ENCODE measurements at places on chromosomes 13 and 19.

- peak; percentile 29 for DNase-seq
Measured at GRCh38 chr13:107144432-107144831, 576.5 kb upstream of the ARGLU1 start.

DNA sequence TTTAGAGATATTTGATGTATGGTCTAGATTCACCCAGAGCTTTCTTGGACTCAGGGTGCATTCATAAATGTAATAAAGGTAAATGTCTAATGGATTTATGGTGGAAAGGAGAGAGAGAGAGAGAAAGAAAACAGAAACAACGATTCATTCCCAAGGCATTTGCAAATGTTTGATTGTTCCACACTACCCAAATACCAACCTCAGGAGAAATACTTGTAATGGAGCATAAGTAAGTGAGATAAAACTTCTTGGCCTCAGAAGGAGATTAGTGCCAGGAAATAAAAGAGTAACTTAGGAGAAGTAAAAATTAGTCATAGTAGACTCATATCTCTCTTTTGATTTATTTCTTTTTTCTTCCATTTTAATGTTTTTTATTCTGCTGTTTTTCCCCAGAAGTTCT is 40.6 kb upstream of the DGKH start:
- DNase-seq: no peak

- DNase-seq: no peak
Measured at GRCh38 chr19:54938906-54939305, 8.4 kb downstream of the NLRP7 start.

DNA sequence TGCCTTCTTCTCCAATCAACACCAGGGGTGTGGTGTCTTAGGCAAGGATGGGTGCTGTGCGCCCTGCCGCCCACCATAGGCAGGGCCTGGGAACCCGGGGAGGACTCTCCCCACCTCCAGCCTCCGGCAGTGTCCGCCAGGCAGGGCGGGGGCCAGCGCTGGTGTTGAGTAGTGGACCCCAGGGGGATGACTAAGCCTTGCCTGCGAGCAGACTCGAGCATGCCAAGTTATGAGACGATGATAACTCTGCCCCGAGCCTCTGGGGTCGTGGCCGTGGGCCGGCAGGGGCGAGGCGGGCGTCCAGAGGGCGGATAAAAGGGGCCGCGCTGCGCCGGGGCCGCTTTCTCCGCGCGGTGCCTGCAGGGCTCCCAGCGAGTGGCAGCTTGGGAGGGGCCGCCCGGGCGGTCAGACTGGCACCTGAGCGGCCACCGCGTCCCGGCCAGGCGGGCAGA is at the start of gene MEDAG:
MEDAG (plus strand) TSS at position 340 of the 452 bp plus-strand sequence. CDS start 245 bp downstream, outside the sequence.
- DNase-seq: no peak

GRCh38 chr19:10718205-10719196 is 622 bp downstream of the DNM2 start:
- peak; percentile 83 for DNase-seq

- no peak for DNase-seq
Measured at GRCh38 chr13:21987793-21988192, 316.9 kb downstream of the FGF9 start.

DNA sequence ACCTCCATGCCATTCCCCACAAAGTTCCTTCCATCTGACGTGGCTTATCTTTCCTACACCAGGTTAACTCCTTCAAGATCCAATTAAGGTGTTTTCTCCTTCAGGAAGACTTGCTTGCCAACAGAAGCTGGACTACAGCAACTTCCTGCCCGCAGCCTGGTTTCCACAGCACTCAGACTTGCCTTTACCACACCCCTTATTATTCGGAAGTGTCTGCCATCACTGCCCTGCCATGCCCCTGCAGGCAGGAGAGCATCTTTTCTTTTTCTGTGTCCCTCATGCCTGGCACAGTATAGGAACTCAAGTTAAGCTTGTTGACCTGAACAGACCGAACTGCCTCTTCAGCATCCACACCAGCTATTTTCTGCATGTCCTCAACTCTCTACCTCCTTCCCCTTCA is 168.0 kb downstream of the FOXO1 start:
- DNase-seq: no peak

DNA sequence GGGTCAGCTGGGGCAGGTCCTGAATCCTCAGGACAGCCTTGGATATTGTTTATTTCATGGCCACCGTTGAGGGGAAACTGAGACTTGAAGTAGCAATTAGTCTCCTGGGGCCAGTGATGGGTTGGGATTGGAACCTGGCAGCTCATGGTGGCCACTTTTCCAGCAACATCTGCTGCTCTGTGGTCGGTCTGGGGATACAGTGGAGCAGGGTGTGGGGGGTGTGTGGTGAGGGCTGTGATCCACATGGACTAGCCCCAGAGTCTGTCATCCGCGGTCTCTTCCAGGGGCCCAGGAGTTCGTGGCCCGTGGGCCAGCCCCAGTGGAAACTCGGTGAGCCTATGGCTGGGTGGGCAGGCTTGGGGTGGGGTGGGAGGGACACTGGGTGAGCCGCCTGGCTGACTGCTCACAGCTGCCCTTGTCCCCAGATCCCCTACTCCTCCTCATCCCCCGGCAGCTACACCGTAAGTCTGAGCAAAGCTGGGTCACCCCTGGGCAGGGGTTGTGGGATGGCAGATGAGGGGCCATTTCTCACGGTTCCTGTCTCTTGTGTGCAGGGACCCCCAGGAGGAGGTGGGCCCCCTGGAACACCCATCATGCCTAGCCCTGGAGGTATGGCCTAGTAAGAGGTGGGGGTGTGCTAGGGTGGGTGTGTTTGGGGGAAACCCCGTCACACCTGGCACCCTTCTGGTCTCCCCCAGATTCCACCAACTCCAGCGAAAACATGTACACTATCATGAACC is 5.5 kb downstream of the ISYNA1 start:
- DNase-seq: no peak

GRCh38 chr19:54266133-54266532 is 9.1 kb upstream of the LILRB5 start:
- DNase-seq: peak; percentile 45

DNA sequence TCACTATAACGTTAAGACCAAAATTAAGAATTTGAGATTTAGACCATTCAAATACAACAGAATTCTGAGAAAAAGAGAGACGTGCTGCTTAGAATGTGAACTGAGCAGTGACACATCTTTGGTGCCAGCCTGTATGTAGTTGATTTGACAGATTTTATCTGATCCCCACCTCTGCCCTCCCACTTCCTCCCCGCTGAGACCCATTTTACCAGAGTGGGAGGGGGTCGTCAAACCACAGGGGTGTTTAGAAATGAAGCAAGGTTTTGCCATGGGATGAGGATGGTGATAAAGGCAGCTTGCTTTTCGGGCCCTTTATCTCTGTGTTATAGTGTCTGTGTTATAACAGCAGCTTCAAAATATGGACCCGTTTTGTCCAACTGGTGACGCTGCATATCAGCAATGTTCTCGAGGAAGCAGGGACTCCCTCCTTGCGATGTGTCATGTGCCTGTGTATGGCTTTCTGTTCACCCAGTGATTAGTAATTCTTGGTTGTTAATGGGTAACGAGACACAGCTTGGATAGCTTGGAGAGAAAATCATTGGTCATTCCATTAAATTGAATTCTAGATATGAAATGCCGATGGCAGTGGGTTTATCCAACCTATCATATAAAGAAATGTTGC is 125.0 kb downstream of the HS6ST3 start:
- DNase-seq: no peak

- no peak for DNase-seq
Measured at GRCh38 chr13:25067064-25067463, 28.9 kb upstream of the PABPC3 start.

- no peak for DNase-seq
Measured at GRCh38 chr13:105142556-105142955, 1392.9 kb downstream of the EFNB2 start.

DNA sequence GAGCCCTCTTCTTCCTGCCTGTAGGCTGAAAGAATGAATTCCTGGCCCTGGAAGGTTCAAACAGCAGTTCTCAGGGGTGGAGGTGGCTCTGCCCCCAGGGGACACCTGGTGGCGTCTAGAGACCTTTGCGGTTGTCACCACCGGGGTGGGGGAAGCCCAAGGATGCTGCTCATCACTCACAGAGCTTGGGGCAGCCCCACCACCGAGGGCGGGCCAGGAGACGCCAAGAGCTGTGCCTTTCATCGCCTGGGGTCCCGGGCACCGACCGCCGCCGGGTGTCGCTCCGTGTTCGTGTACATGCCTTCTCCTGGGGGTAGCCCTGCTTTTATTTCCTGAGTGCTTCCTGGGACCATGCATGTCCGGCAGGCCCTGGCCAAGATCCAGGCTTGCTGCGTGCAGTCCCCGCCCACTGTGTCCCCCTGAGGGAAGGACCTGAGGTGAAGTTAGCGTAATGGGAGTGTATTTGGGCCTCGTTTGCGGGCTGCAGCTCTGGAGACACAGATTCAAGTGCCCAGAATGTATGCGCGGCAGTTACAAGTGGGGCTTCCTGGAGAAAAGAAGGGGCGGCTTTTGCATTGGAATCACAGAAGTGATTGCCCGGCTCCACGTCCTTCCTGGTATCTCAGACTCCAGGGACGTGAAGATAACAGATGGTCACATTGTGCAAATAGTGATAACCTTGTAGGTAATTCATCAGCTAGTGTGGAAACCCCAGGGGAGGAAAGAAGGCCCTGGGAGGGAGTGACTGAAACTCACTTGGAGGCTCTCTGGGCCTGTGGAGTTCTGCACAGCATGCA is 7.8 kb downstream of the DOT1L start:
- no peak for DNase-seq

DNA sequence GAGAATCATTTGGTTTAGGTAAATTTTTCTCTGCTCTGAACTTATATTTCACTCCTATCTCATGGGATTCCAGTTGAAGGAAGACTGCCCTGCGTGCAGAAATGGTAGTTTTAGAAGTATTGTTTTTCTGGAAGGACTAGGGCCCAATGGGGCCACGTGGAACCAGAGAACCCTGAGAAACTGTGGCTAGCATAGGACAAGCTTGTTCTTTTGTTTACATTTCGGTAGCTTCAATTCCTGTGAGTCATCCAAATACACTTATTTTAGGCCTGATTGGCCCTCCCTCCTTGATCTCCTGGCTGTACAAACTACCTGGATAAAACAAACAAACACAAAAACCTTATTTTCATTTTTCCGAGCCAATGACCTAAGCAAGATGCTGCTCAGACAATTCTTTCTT is 124.0 kb downstream of the ITGBL1 start:
- no peak for DNase-seq

DNA sequence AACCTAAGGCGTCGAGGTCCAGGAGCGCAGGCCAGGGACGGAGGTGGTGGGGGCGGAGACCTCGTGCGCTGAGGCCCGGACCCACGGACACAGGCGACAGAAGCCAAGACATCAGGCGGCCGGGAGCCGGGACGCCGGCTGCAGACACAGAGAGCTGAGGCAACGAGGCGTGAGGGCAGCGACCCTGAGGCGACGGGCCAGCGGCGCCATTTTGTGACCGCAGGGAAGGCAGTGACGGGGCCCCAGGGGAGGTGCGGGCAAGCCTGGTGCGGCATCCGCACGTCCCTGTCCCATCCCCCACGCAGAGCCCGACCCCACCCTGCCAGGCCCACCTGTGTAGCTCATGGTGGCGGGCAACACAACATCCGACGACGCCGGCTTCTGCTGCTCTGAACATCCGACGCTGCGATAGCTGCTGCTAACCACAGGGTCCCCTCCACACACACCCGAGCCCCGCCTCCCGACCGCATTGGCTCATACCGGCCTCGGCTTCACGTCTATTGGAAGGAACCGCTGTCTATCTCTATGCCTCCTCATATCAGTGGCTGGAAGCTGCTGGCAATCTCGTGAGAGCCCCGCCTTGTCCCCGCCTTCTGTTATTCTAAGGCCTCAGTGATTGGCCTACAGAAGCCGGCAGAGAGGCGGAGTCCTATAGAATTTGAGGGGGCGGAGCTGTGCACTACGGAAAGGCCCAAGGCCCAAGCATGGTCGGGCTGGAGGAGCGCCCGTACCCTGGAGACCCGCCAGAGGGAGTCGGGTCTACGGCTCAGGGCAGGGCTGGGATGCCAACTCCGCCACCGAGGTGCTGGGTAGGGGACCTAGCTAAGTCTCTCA is at the start of gene AKAP8L:
AKAP8L (minus strand) TSS at position 410 of the 834 bp plus-strand sequence; CDS start at position 345, 65 bp downstream.
- peak; percentile 100 for DNase-seq

- DNase-seq: no peak
Measured at GRCh38 chr19:53965091-53965490, 2.4 kb downstream of the CACNG8 start.

GRCh38 chr13:113142876-113143275 is 15.6 kb upstream of the PROZ start:
- DNase-seq: no peak

DNA sequence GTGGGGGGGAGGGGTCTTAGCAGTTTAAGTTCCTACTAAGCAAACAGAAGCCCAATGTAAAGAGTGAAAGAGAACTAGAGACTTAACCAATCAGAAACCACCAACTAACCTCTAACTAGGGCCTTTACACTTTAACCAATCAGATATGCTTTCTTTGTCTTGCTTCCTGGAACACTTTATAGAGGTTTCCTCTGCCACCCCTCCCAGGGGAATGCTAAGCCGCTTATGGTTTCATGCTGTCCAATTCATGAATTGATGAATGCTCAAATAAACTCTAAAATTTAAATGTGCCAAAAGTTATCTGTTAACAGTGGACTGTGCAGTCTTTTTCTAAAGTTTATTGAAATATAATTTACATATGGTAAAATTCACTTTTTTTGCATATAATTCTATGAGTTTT is 33.9 kb upstream of the LATS2 start:
- DNase-seq: no peak

DNA sequence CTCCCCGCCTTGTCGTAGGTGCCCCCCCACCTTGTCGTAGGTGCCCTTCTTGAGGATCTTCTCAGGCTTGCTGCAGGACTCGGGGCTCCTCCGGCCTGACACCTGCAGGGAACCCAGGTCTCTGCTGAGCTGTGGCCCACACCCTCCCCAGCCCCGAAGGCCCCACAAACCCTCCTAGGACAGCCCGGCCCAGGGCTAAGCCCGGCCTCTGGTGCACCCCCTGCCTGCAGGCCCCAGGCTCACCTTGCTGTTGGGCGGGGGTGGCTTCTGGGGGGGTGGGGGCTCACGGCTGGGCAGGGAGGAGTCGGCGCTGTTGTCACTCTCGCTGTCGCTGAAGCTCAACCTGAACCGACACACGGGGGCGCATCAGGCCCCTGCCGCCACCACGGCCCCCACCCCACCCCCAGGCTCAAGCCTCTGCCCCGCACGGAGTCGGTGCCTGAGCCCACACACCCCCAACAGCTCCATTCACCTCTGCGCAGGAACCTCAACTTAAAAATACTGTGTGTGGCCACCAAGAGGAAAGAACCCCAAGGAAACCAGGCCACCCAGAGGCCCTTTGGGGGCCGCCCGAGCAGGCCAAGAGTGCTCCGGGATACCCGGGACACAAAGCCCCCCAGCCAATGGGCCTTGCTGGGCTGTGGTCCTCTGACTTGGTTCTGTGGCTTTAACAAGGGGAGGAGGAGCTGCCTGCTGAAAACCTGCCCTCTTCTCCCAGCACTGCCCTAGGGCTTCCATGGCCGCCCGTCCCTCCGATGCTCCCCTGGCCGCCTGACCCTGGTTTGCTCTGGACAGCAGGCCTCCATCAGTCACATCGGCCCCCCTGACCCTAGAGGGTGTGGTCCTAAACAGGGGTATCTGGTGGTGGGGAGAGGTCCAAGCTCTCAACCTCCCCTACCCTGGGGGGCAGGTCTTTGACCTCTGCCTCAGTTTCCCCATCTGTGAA is 65.8 kb downstream of the MLLT1 start:
- no peak for DNase-seq

GRCh38 chr13:28373810-28374209 is 121.1 kb downstream of the FLT1 start:
- DNase-seq: no peak

GRCh38 chr13:90447034-90447733 is 900.3 kb upstream of the MIR17HG start:
- DNase-seq: no peak

GRCh38 chr19:35806597-35806996 is 6.0 kb downstream of the PRODH2 start:
- DNase-seq: no peak

All from G401 (cell line).